Chondrocyte (in vitro differentiated cells): ENCODE measurements at places on chromosomes 4 and X.

DNA sequence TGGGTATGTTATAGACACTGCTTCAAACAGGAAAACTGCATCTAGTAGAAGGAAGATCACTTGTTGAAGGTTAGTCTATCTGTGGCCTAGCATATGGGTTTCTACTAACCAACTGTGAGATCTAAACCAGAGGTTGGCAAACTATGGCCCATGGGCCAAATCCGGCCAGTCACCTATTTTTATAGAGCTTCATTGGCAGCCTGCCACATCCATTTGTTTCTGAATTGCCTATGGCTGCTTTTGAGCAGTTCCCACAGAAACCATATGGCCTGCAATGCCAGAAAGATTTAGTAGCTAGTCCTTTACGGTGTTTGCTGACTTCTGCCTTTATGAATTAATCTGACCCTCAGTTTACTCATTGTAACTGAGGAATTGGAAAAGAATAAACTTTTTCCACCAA lies 71.1 kb downstream of the MID1 start:
- H3K4me3 ChIP-seq, result no peak overlapping the region
- DNase-seq, result no peak
- no peaks in the 10 kb centered on the region for H3K27me3 ChIP-seq
- H3K36me3 ChIP-seq, result no peaks in the 10 kb centered on the region
- H3K27ac ChIP-seq, result no peak overlapping the region

GRCh38 chr4:58760737-58761136 lies 1650.6 kb upstream of the IGFBP7 start:
- DNase-seq, result no peak
- no peaks in the 10 kb centered on the region for H3K27me3 ChIP-seq
- H3K4me3 ChIP-seq, result no peak overlapping the region

- DNase-seq, result no peak
- peaks cover 34% of the 10 kb centered on the region for H3K4me1 ChIP-seq
- H3K27ac ChIP-seq, result peak overlapping the region; percentile 94
Measured at GRCh38 chrX:81202456-81202819, 536 bp downstream of the SH3BGRL start.

DNA sequence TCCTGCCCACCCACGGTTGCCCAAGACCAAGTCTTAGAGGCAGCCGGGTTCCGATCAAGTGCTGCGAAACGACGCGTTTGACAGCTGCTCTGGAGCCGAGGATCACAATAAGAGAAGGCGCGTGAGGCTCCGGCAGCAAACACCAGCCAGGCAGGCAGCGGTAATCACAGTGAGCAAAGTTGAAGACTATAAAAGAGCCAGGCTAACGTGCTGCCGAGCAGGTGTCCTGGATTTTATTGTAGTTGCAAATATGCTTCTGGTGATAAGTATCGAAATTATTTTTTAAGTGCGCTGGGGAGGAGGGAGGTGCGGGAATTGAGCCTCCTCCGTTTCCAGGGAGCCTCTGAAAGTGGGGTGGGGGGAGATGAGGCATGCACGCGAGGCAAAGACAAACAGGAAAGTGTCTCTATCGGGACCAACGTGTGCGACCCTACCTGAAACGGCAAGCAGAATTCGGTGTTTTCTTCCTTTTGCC lies 590 bp downstream of the GABRA2 start:
- no peak for DNase-seq
- H3K27me3 ChIP-seq, result peaks cover 58% of the 10 kb centered on the region
- peaks cover 3% of the 10 kb centered on the region for H3K36me3 ChIP-seq
- no peak overlapping the region for H3K27ac ChIP-seq
- H3K4me3 ChIP-seq, result peak overlapping the region; percentile 74
- peaks cover 15% of the 10 kb centered on the region for H3K4me1 ChIP-seq

GRCh38 chr4:10087152-10087791 lies 29.3 kb downstream of the WDR1 start:
- no peak overlapping the region for H3K27ac ChIP-seq
- H3K27me3 ChIP-seq, result no peaks in the 10 kb centered on the region
- H3K4me3 ChIP-seq, result no peak overlapping the region
- H3K36me3 ChIP-seq, result peaks cover 49% of the 10 kb centered on the region
- peak; percentile 85 for DNase-seq

GRCh38 chr4:141814499-141814898 lies 178.1 kb downstream of the IL15 start:
- H3K4me3 ChIP-seq, result no peak overlapping the region
- peaks cover 23% of the 10 kb centered on the region for H3K4me1 ChIP-seq
- peaks cover 13% of the 10 kb centered on the region for H3K27me3 ChIP-seq
- H3K36me3 ChIP-seq, result peaks cover 6% of the 10 kb centered on the region
- no peak overlapping the region for H3K27ac ChIP-seq

GRCh38 chr4:3781997-3782930 lies 16.1 kb downstream of the ADRA2C start:
- no peak overlapping the region for H3K27ac ChIP-seq
- H3K27me3 ChIP-seq, result peaks cover 16% of the 10 kb centered on the region
- no peaks in the 10 kb centered on the region for H3K4me1 ChIP-seq
- no peak for DNase-seq

GRCh38 chr4:63325140-63325539 lies 1084.1 kb downstream of the TECRL start:
- peak overlapping the region; percentile 0 for H3K4me3 ChIP-seq
- H3K27ac ChIP-seq, result peak overlapping the region; percentile 78

DNA sequence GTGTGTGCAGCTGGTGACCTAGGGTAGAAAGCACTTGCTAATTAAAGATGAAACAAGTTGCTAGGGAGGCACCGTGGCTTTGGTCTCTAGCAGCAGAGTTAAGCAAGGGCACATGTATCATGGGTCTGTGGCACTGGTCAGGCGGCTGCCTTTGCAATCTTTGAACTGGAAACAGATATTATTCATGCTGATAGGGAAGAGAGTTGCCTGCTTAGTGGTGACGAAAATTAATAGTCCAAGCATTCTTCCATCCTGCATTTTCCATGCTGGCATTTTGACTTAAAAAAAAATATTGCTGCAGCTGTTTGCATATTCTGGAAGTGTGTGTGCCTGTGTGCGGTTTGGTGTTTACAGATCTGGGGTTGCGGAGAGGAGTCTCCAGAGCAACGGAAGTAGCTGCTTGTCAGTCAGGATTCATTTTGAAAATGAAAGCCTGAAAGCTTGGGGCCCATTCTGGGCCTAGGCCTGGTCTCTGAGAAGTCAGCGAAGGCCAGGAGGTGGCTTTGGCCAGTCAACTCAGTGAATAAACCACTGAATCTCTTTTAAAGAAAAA lies 2.3 kb upstream of the SOWAHD start:
- DNase-seq, result no peak
- no peak overlapping the region for H3K27ac ChIP-seq
- H3K27me3 ChIP-seq, result no peaks in the 10 kb centered on the region
- no peaks in the 10 kb centered on the region for H3K36me3 ChIP-seq
- no peak overlapping the region for H3K4me3 ChIP-seq

DNA sequence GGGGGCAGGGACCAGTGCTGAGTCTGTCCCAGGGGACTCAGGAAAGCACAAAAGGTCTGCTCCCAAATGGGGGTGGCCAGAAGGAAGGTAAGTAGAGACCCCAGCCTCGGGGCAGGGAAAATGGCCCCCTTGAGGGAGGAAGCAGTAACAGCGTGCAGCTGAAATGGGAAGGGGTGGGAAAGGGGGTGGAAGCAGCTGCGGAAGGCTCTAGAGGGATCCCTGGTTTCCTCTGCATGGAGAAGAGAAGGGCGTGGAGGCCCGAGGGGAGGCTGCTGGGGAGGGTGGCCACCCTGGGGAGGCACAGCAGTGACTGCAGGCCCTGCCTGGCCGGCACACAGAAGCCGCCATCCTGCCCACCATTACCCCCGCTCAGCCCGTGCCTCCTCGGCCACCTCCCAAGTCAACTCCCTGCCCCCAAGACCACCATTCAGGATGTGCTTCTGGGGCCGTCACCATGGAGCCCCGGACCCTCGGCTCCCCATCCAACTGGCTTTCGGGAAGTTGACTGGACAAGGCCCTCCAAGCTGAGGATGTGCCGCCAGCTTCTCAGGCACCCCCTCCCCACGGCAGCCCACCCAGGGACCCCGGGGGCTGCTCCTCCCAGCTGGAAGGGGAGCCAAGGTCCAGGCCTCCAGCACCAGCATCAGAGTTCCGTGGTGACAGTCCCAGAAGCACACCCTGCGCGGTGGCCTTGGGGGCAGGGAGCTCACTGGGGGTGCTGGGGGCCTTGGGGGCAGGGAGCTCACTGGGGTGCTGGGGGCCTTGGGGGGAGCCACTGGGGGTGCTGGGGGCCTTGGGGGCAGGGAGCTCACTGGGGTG lies 23.6 kb downstream of the CFAP99 start:
- DNase-seq, result no peak
- H3K27ac ChIP-seq, result no peak overlapping the region
- H3K4me1 ChIP-seq, result no peaks in the 10 kb centered on the region
- H3K4me3 ChIP-seq, result no peak overlapping the region
